ENCODE measurements at places on chromosomes 6 and 20.

DNA sequence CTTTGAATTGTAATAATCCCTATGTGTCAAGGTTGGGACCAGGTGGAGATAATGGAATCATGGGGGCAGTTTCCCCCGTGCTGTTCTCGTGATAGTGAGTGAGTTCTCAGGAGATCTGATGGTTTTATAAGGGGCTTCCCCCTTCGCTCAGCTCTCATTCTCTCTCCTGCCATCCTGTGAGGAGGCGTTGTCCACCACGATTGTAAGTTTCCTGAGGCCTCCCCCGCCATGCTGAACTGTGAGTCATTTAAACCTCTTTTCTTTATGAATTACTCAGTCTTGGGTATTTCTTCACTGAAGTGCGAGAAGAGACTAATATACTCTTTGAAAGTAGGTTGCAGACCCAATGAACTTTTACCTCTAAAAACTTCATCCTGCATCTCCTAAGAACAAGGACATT, 39.2 kb upstream of the KCNG1 start:
- DNase-seq, result no peak

DNA sequence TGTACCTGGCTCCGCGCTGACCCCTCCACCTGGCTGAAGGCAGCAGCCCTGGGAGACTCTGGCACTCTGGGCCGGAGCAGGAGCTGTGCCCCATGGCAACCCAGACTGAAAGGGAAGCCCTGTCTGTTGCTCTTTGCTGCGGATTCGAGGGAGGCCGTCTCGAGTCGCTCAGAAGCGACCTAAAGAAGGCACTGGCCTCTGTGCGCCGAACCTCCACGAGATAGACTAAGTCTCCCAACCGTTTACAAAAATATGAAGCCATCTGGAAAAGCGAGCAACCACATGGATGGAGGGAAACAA, 10.5 kb upstream of the TBX18 start:
- no peak for DNase-seq

DNA sequence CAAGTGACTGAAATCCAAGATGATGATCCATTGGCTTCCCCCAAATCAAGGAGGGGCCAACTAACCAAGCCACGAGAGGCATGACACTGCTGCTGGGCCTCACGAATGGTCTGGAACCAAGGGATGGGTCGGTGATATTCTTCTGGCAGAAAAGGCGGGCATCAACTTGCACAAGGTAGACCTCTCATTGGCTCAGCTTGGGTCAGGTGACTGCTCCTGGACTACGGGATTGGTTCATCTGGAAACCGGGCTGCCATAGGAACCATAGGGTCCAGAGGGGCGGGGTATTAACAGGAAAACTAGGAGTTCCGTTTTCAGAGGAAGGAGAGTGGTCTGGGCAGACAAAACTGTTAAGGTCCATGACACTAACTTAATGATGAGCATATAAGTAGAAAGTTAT, 100.9 kb downstream of the TFAP2C start:
- DNase-seq, result no peak

DNA sequence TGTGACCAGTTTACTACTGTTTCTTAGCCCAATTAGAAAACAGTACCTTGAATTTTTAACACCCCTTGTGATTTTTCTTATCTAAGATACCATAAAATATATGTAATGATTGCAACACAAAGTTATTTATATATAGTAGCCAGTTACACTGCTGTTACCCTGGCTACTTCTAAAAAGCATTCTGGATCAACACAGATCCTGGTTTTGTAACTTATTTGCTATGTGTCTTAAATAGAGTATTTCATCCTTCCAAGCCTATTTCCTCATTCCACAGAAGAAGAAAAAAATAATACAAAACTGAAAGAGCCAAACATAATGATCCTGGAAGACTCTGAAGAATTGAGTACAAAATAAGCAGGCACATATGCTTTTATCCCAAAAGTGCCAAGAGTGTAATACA, 19.0 kb upstream of the GSTA4 start:
- DNase-seq, result no peak

DNA sequence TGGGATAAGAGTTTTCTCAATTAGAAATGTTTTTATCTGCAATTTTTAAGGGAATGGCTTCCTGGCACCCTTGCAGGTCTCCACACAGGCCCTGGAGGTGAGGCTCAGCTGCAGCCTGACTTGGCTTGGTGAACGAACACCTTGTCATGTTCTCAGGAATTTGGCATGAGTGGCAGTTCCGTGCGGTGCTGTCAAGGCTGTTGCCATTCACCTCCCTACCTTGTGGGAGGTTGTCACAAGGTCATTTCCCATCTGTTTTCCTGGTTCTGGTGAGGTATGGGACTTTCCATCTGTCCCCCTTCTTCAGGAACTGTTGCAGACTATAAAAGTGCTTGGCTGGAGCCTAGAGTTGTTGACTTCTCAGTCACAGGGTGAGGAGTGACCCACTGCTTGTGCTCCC, 82.9 kb downstream of the ELOVL4 start:
- DNase-seq, result no peak

DNA sequence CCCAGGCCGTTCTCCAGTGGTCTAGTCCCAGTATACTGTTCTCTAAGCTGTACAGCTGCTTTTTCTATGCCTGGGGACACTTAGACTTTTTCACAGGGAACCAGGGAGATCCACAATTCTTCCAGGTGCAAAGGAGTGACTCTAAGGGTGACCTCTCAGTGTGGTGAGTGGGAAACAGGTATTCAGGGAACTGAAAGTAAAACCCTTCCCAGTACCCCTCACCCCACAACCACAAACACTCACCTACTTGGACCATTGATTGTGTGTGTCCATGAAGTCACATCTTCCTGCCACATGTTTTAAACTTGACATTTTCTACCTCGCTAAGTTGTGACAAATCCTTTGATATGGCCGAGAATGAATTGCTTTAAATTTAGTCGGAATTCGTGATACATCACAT, 183.6 kb downstream of the CLIC5 start:
- DNase-seq, result no peak

All from HuH-7.5 (cell line).